AG09319 (cell line): ENCODE measurements at places on chromosomes 5 and 9.

GRCh38 chr5:119515192-119515591 lies 62.9 kb downstream of the HSD17B4 start:
- no peak for DNase-seq

- DNase-seq: no peak
These were observed 28.7 kb downstream of the ENHO start for GRCh38 chr9:34493972-34494535.

- DNase-seq: no peak
These were observed 10.2 kb upstream of the ST8SIA4 start for GRCh38 chr5:100913298-100913697.

GRCh38 chr5:131276072-131276471 lies 12.2 kb downstream of the CDC42SE2 start:
- DNase-seq: no peak
